ENCODE measurements at places on chromosomes 4 and X. TPM values are rescaled to one million over a fixed set of nuclear protein-coding genes. Genes with fewer than 3 reads are reported as not detected.

The ZNF185 gene
- total RNA-seq: 0.33 TPM

The HSD17B13 gene
- not detected for total RNA-seq

The SASH3 gene
- total RNA-seq: not detected

The AKAP14 gene
- not detected for total RNA-seq

The HSD17B11 gene
- total RNA-seq: 66.5 TPM

The DGKK gene
- total RNA-seq: not detected

The SERPINA7 gene
- not detected for total RNA-seq

The SLC34A2 gene
- total RNA-seq: not detected

The RASGEF1B gene
- 0.73 TPM for total RNA-seq

The HPGD gene
- total RNA-seq: 23.0 TPM

The DDX53 gene
- total RNA-seq: not detected

The FDCSP gene
- 183 TPM for total RNA-seq

The TMSB15B gene
- total RNA-seq: 2.3 TPM

The GSTCD gene
- 25.1 TPM for total RNA-seq

The SHISA3 gene
- total RNA-seq: not detected

The AMTN gene
- total RNA-seq: not detected

The CT83 gene
- not detected for total RNA-seq
